DMS53 (cell line): ENCODE measurements at places on chromosomes 6 and 20.
A peak's percentile ranks its signal among the peaks of the same experiment; 100 is the strongest.

GRCh38 chr6:34559651-34560365, 3.7 kb upstream of the SPDEF start:
- DNase-seq, result peak; percentile 67

- peak; percentile 70 for DNase-seq
Observed at GRCh38 chr6:109008537-109009235, 86.0 kb downstream of the SESN1 start.

DNA sequence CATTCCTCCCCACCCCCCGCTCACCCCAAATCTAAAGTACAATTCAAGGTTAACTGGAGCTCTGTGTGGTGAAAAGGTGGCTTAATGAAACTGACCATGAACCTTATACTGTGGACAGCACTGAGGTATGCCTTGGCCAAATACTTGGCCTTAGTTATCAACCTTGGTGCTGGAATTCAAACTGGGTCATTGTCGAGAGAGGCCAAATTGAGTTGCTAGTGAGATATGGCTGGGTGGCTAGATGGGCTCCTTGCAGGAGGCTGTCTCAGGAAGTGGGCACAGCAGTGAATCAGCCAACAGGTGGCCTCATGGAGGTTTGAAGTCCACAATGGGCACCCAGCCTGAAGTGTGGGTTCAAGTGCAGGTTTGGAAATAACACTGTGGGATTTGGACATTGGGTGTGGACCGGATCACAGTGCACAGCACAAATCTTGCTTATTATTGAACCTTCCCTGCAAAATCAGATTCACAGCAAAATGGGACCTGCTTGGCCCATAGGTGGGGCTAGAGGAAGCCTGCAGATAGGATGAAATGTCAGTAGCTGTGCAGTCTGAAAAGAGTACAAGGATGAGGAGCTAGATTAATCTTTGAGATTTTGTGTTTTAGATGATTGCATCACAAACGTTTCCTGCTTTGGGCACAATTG, 5.6 kb upstream of the BTBD3 start:
- peak; percentile 64 for DNase-seq

DNA sequence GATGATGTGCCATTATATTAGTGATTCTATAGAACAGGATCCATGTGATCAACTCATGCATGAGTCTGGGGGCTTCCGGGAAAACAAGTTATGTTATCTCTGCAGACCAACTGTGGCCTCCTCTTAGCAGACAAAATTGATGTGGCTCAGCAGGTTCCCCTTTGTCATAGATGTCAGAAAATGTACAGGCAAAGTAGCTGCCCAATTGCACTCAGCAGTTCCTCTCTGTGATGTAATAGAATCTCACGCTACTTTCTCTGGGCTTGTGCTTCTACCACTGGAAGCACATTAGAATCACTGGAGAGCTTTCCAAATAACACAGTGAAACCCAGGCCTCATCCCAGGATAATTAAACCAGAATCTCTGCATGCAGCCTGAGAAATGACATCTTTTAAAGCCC, 253.1 kb downstream of the SLC24A3 start:
- DNase-seq, result no peak

GRCh38 chr6:160202411-160202810, 56.2 kb downstream of the SLC22A2 start:
- DNase-seq, result no peak

DNA sequence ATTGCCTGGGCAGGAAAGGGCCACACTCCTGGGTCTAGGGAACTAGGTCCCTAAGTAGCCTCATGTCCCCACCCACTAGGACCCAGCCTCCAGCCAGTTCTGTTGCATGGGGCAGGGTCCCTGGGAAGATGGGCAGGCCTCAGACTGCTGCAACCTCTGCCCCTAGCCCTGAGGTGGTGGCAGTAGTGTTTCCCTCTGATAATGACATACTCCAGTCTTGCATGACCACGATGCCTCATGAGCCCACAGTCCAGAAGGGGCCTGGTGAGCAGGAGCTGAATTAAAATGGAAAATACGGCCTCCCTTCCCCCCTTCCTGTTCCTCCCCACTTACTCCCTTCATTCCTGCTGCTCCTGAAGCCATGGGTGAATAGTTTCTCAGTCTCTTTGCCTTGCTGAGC, 36.0 kb upstream of the SCRT2 start:
- DNase-seq, result no peak

DNA sequence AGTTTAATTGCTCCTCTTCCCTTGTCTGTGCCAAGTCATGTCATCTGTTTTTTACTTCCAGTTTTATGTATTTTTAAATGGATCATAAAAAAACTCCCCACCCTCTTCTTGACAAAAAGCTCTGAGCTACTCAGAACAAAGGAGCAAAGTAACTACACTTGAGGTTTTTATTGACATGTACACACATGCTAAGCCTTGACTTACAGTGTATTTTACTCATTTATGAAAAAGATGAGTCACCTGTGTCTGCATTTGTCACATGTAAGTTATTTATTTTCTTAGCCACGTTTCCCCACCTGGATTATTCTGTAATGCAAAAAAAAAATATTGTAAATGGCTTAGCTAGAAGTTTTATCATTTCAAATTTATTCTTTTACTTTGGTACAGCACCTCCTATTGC, 628.8 kb upstream of the SLC35B3 start:
- peak; percentile 71 for DNase-seq

DNA sequence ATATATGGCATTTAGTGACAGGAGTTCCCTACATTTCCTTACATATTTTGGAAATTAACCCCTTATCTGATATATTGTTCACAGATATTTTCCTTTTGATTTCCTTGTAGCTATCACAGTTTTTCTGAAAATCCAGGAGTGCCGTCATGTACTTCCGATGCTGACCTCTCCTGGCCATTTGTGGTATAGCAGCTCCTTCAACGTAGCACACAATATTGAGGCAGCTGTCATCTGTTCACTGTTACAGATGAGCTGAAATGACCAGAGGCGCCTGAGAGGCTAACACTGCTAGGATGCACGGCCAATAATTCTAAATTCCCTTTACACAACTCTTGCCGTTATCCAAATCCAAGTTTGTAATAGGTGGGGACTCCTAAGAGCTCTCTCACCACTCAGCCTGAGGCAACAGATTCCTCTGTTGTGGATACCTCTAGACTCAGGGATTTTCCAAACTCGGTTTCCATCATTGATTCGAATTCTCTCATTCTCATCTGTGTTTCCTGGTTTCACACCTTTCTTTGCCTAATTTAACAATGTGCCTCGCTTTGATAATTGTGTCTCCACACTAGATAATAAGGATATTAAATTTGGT, 53.0 kb downstream of the MMUT start:
- peak; percentile 86 for DNase-seq

- peak; percentile 67 for DNase-seq
Observed at GRCh38 chr6:37170273-37171200, 585 bp downstream of the PIM1 start.

DNA sequence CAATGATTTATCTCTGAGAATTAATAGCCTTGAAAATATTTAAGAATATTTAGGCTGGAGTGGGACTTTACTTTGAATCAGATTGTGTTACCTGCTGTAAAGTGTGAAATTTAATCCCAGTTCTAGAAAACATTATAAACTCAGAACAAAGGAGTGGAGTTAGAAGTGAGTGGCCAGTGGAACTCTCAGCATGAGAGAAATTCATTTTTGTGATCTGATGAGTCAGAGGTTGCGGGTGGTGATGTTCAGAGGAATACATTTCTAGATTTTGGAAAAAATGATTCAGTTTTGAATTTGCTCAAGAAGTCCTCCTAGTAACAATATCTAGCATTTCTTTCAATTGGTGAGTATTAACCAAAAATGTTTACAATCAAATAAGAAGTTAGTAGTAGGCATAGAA, 167.5 kb downstream of the ZFAND3 start:
- DNase-seq, result no peak

GRCh38 chr6:133277900-133278545, 36.9 kb downstream of the EYA4 start:
- DNase-seq, result peak; percentile 61

DNA sequence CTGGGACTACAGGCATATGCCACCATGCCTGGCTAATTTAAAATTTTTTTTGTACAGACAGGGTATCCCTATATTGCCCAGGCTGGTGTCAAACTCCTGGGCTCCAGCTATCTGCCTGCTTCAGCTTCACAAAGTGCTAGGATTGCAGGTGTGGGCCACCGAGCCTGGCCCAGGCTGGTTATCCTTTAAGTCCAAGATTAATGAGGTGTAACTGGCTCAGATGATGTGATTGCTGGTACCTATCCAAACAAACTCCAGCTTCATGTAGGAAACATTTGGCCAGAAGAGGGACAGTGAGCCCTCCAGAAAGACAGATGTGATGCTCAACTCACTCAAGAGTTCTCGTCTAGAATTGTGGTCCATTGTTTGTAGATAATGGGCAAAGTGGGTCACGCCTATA, 9.2 kb upstream of the ZNF318 start:
- peak; percentile 14 for DNase-seq

DNA sequence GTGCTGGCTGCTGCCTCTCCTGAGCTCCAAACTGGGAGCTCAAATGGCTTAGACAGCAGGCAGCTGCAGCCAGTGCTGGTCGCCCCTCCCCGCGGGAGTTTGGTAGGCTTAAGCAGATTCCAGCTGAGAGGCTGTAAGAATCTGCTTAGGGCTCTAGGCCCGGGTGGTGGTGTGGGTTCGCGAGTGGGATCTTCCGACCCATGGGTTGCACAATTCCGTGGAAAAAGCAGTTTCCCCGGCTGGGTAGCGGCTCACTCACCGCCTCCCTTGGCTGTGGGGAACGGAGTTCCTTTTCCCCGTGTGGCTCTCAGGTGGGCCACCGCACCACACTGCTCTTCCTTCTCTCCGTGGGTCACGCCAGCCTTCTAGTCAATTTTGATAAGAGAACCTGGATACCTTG, 232.5 kb downstream of the PKHD1 start:
- DNase-seq, result peak; percentile 56

DNA sequence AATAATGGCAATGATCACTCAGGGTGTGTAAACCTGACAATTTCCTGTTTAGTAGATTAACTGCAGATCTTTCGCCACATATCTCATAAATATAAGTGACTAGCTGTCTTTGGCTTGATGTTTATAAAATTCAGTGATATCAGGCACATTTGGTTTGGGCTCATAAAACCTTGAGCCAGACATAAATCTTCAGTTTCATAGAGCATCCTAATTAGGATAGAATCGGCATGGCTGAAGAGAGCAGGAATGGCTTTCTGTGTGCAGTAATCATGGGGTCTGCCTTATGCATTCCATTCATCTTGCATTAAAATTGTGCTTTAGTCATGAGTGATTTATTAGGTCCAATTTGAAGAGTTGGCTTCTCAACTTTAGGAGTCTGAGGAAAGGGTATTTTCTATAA, 27.2 kb downstream of the AIG1 start:
- DNase-seq, result no peak

DNA sequence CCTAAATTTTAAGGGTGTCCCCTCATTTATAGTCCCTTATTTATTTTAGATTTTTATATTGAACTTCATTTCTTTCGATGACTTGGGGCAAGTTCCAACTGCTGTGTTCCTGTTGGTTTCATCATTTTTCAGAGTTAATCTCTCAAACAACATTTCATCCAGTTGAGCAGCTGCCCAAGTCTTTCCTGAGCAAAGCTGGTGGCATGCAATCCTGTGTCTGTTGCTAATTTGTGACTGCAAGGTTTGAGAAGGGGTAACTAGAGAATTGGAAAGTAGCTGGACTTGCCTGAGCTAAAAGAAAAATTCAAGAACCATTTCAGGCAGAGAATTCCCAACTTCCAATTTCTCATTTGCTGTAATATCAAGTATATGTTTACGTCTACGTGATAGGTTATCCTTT, 881.5 kb upstream of the SLC35B3 start:
- DNase-seq, result no peak

GRCh38 chr6:31952140-31952805, 6.4 kb downstream of the CFB start:
- DNase-seq, result peak; percentile 69

DNA sequence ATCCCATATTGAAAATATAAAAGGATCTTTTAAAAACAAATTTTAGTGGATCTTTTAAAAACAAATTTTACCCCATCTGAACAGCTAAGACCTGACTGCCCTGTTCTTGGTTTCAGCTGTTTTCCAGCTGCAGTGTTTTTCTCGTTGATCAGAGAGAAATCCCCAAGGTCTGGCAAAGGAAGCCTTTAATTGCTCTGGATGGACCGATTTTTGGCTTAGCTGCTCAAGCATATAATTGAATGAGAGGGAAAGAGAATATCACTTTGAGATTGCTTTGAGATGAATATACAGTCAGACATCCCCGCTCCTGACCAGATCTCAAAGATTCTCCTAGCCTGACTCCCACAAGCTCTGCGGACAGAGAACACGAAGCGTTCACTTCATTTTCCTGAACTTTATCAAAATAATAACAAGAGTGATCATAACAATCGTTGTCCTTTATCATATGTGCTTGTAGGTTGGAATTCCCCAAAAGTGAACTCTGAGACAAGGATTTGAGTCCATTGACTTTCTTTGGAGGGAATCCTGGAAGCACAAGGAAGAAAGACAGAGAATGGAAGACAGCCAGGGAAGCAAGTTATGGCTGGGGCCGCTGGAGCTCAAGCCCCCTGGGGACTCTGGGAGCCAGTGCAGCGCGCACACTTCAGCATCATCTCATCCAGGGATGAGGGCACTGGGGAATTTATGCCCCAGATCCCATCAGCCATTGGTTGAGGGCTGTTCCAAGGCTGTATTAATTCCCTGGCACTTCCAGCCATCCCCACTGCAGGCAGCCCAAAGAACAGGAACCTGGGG, 101.3 kb downstream of the SNX5 start:
- DNase-seq, result no peak

GRCh38 chr20:23117738-23118137, 31.6 kb upstream of the CD93 start:
- no peak for DNase-seq

GRCh38 chr6:64270083-64270482, 634.5 kb downstream of the PHF3 start:
- DNase-seq, result no peak

DNA sequence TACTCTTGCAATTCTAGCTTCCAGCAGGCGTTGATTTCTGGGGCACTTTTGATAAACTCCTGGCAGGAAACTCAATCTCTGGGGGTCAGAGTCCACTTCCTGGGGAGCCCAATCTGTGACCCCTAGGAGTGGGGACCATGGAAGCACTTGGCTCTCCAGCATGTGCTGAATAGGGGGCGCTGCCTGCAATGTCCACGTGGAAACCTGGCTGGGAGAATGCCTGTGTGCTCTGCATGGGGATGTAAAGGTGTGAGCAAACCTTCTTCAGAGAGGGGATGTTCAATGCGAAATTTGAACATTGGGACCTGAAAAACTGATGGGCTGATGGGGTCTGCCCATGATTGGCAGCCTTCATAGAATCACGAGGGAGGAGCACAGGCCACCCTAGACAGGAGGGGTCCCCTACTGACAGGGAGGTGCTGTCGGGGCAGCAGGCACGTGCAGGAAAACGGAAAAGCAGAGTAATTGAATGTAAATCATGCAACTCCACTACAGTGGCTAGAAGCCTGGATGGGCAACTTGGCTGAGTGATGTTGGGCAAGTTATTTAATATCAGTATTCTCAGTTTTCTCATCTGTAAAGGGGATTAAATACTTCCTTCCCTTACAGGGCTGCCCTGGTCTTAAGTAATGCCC, 47.8 kb downstream of the CEP43 start:
- DNase-seq, result no peak

GRCh38 chr6:137167702-137168377, 5.6 kb downstream of the IL22RA2 start:
- no peak for DNase-seq

- DNase-seq, result no peak
Observed at GRCh38 chr6:131586543-131586942, 13.5 kb downstream of the ARG1 start.

- no peak for DNase-seq
Observed at GRCh38 chr6:16676376-16676775, 84.9 kb downstream of the ATXN1 start.
